Astrocyte of the hippocampus (primary cell): ENCODE measurements at places on chromosomes 7 and 10.

DNA sequence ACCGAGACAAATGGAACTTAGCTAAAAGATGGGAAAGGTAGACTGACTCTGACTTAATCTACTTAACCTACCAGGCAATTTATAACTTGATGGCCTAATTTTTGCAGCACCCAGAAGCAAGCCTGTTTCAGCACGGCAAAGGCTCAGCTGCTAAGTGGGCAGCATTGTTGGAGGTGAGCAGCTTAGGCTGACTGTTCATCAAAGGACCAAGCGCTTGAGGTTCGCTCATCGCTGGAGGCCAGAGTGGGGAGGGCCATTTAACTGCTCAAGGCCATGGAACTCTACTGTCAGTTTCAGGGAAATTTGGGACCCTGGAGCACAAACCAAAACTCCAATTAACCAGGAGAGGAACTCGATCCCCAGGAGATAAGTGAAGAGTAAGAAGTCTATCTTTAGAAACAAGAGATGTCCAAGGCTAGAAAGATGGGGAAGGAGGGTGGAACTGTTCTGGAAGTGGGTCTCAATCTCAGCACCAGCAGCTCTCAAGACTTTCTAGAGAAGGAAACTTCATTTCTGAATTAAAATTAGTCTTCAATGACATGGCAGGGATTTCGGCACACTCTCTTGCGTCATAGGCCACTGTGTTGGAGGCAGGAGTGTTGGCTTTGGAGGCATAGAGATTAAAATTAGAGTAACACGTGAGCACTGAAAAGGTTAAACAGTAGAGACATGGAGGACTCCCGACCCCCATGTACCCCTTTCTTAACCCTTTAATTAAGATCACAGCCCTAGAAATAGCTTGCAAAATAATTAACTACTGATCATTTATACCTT is 43.1 kb downstream of the EGFR start:
- DNase-seq, result no peak

DNA sequence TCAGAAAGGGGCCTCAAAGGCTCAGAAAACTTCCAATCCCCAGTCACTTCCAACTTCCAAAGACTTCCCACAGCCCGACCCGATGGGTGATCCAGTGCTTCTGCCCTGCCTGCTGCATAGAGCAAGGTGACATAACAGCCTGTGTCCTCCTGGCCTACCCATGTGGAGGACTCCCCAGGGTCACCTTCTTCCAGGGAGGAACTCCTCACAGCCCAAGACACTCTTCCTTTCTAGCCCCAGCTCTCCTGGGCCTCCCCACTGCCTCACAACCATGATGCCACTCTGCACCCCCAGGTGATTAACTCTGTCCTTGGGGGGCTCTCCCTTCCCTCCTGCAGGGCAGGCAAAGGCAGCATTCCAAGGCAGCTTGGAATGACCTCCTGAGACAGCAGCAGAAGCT is 158.4 kb upstream of the PDE1C start:
- no peak for DNase-seq

DNA sequence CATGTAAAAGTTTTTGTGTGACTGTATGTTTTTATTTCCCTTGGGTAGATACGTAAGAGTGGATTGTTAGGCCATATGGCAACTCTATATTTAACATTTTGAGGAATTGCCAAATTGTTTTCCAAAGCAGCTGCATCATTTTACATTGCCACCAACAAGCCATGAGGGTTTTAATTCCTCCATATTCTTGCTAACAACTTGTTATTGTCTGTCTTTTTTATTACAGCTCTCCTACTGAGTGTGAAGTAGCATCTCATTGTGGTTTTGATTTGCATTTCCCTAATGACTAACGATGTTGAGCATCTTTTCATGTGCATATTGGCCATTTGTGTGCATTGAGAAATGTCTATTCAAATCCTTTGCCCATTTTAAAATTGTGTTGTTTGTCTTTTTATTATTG is 94.9 kb downstream of the CARD11 start:
- DNase-seq, result no peak

DNA sequence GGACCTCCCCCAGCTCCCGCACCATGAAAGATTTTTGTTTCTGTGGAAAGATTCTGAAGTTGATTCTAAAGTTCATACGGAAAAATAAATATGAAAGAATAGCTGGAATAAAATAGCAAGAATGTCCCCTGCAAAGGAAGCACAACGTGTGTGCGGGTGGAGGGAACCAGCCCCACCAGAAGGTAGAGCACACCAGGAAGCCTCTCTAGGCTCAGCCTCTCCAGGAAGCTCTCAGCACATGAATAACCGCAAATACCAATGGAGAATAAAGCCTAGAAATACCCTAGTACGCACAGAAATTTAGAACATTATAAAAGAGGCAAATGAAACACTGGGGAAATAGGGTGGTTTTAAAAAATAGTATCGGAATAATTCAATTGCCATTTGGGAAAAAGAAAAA is 24.6 kb upstream of the FAM170B start:
- no peak for DNase-seq

DNA sequence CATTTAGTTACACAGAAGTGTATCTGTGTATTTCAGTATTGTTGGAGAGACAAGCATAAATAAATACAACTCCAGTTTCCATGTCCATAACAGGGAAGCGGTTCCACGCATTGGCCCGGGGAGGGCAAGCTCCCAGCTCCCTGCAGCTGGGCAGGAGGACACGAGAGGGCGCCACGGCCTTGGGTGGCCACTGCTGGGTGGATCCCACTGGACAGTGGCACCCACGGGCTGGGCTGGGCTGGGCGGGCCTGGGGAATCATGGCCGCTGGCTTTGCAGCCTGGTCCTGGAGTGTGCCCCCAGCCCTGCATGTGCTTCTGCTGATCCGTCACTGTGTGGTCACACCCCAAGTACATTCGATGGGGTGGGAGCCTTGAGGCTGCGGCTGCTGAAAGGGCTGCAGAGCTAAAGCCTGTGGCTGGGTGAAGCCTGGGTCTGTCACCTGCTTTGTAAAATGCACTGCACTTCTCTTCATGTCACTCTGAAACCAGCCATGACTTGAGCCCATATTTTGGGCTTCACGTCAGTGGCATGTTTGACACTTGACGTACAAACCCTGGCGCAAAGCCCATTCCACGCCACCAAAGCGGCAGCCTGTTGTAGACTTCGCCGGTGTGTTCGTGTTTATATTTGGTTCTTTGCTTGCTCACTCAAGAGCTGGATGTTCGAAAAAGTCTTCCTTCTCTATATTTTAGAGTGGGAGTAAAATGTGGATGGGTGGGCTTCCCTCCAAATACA is 27.5 kb downstream of the LRRC27 start:
- no peak for DNase-seq

- DNase-seq, result no peak
These were observed 114.9 kb upstream of the PTN start for GRCh38 chr7:137458399-137458798.

- DNase-seq, result peak; percentile 29
These were observed 3.6 kb upstream of the MTPN start for GRCh38 chr7:135980665-135981180.

DNA sequence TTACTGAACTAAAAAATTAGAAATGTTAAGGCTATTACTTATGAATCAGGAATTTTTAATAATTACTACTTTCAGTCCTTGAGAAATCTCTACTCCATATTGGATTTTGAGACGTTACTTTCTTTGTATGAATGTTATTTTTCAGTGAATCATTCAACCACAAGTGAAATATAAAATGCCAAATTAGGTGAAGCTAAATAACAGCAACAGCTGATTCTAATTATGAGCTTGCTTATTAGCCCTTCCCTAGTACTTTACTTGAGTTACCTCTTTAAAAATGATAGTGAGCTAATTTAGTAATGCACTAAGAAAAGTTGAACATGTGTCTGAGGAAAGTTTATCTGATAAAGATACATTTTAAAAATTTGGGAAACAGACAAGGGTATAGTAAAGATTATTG is 51.4 kb downstream of the PCGF5 start:
- no peak for DNase-seq

GRCh38 chr7:80244206-80244916 is 109.7 kb downstream of the GNAI1 start:
- no peak for DNase-seq

DNA sequence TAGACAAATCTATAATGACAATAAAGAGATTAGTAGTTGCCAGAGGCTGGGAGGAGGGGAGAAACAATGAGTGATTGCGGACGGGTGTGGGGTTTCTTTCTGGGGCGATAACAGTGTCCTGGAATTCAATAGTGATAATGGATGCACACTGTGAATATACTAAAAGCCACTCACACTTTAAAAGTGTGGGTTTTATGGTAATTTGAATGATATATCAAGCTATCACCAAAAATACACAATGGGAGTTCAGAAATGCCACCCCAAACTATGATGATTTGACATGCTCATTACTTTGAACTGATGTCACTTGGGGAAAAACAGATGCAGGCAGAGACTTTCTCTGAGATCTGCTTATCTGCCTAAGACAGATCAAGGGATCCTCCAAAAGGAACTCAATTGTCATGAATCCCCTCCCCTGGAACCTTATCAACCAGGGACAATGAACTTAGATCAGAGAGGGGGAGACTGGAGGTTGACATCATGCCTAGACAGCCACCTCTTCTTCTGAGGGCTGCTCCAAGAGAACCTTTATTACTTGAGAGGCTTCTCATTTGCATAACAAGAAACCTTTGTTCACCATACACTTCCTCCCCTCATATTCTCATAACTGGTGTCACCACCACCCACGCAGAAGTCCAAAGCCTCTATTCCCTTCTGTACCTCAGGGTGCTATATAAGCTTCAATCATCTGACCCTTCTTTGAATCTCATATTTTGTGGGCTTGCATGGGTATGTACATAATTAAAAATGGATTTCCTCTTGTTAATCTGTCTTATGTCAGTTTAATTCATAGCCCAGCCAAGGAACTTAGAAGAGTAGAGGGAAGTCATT is 14.8 kb upstream of the ZC3HAV1 start:
- DNase-seq, result no peak

- peak; percentile 89 for DNase-seq
These were observed 44.0 kb downstream of the TARP start for GRCh38 chr7:38229386-38229785.

- no peak for DNase-seq
These were observed 229.7 kb downstream of the TCERG1L start for GRCh38 chr10:131081786-131082185.

DNA sequence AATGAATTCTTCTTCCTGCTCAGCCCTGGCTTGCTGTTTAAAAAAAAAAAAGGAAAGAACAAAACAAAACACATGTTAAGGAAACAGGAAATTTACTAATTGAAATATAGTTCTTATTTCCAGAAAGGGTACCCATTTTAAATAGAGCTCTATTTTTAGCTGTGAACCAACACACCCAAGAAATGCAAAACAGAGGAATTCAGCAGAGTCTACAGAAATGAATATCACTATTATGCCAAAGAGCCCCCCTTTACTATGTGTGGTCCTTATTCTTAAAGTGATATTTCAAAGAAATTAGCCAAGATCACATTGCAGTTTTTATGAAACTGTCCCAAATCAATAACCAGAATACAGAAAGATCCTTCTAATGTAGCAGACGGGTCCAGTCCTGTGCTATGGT is 53.7 kb downstream of the CCDC6 start:
- no peak for DNase-seq

- no peak for DNase-seq
These were observed 138.1 kb downstream of the EMX2 start for GRCh38 chr10:117680601-117681000.

- no peak for DNase-seq
These were observed 38.0 kb downstream of the ZNRF2 start for GRCh38 chr7:30322271-30323005.

DNA sequence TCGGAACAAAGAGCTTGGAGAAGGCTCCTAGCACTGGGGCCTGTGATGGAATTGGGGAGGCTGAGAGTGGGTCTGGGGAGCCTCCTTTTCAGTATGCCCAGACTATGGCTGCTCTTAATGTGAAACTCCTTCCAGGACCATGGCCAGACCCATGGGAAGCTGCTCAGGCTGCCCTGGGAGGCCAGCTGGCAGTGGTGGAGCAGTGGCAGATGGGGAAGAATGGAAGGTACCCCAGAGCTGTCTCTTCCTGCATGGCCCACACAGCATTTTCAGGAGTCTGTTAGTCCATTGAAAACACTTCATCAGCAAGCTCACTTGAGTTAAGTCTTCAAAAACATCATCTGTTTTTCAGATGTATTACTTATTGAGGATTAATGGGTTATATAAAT is 18.5 kb downstream of the NACAD start:
- DNase-seq, result no peak

DNA sequence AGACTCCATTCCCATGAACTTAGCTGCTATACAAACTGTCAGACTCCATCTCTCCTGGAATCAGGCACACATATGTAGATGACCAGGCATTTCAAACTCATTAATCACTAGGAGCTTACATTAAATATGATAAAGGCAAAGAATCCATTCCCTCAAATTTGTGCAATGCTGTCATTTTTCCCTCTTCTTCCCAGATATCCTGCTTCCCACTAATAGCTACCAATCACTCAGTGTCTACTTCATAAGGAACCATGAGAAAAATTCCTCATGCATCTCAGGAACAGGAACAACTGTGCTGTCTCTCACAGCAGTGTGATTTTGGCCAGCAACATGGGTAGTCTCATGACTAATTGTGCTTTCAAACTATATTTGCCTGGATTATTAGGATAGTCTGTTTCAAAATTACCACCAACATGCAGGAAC is 133.9 kb downstream of the DKK1 start:
- DNase-seq, result no peak

DNA sequence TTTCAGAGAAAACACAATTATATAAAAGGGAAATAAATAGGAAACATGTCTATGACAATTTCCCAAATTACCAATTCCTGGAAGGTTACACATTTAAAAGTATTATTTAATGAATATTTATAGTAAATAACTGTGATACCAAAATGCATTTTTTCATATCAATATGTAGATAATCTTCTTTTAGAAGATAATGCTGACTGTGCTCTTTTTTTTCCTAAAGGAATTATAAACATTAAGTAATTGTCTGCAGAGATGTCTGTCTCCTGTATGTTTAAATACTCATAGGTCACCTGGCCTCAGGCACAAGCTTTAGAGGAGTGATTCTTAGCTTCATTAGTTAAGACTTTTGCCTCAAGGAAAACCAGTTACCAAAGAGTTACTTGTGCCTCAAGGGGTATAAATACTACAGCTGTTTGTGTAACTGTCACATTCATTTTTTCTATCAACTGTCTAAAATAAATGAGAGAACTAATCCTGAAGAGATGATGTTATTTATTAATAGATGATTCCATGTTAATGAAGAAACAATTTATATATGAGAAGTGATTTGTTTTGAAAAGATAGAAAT is 77.1 kb downstream of the DNAJC1 start:
- DNase-seq, result peak; percentile 35

- DNase-seq, result no peak
These were observed 191.7 kb downstream of the PPP1R9A start for GRCh38 chr7:95099106-95099505.

- DNase-seq, result no peak
These were observed 435.6 kb downstream of the CCSER2 start for GRCh38 chr10:84763965-84764364.

DNA sequence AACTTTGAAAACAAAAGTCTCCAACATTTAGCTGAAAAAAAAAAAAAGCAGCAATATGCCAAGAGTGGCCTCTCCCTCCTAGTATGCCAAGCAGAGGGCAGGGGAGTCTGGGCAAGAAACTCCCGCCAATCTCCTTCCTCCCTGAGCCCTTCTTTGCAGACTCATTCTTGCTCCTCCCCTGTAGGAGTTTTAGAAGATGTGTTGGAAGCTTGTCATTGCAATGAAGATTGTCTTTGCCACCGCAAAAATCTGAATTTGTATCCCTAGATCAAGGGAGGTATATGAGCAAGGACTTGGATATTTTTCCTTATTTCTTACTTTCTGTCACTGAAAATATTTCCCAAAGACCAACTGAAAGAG is 2.6 kb upstream of the TNS3 start:
- no peak for DNase-seq
